Upper lobe of right lung (tissue), 1 donor: ENCODE measurements at places on chromosomes 7 and 10. TPM values are rescaled to one million over a fixed set of nuclear protein-coding genes. Genes with fewer than 3 reads are reported as not detected.

Gene FRMD4A
- 38.3 TPM for total RNA-seq

Gene PKD2L1
- 2.1 TPM for total RNA-seq

Gene OR9A2
- not detected for total RNA-seq

Gene HMX2
- not detected for total RNA-seq

Gene SLC26A5
- total RNA-seq, result 1.9 TPM

Gene CDHR3
- 1.4 TPM for total RNA-seq

Gene SPDYE1
- total RNA-seq, result not detected

Gene KIN
- total RNA-seq, result 11.9 TPM

Gene NEURL1
- total RNA-seq, result 0.64 TPM

Gene PPP1R17
- total RNA-seq, result not detected

Gene PON1
- total RNA-seq, result 0.49 TPM

Gene SDK1
- total RNA-seq, result 10.4 TPM

Gene COL17A1
- total RNA-seq, result 1.5 TPM

Gene ENTPD1
- 64.6 TPM for total RNA-seq

Gene TFEC
- total RNA-seq, result 29.8 TPM

DNA sequence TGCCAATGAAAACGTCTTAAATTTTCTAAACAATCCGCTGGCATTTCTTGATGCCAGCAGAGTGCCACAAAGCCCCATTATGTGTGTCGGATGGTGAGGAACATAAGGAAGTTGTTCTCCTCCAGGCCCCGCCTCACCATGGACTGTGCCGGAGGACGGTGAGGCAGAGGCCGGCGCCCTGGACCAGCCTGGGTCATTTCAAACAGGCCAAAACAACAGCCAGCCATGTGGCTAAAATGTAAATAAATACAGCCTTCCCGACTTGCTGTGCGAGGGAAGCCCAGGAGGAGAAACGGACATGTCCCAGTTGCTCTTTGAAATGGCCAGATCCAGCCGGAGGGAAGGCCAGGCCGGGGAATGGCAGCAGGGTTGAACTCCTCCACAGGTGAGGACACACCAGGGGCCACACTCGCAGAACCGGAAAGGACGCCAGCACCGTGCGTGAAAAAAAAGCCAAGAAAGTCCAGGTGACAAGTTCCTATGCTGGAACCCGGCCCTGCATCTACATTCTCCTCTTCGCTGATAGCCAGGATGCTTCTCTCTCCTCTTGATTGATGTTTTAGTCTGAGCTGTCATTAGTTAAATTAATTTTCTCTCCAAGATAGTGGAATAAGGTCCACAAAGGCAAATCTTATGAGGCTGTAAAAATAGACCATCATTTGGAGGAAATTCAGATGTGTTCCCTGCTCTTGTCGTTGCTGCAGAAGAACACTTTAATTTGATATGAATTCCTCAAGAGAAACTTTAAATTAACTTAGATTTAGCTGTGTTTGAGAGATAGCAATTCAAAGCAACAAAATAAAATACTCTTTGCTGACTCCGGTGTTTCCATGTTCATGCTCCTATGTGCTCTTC lies 64.6 kb downstream of the EBF3 start:
- peaks cover 67% of the 10 kb centered on the region for H3K27me3 ChIP-seq
- no peak overlapping the region for H3K27ac ChIP-seq
- DNase-seq, result no peak
- no peak overlapping the region for H3K4me3 ChIP-seq
- H3K4me1 ChIP-seq, result peaks cover 5% of the 10 kb centered on the region

GRCh38 chr10:11705722-11706121 lies 36.5 kb upstream of the ECHDC3 start:
- DNase-seq, result no peak
- H3K4me3 ChIP-seq, result no peak overlapping the region
- no peaks in the 10 kb centered on the region for H3K36me3 ChIP-seq
- no peak overlapping the region for H3K27ac ChIP-seq

GRCh38 chr10:19654576-19654975 lies 161.7 kb upstream of the PLXDC2 start:
- no peak overlapping the region for H3K4me3 ChIP-seq
- no peak for DNase-seq

DNA sequence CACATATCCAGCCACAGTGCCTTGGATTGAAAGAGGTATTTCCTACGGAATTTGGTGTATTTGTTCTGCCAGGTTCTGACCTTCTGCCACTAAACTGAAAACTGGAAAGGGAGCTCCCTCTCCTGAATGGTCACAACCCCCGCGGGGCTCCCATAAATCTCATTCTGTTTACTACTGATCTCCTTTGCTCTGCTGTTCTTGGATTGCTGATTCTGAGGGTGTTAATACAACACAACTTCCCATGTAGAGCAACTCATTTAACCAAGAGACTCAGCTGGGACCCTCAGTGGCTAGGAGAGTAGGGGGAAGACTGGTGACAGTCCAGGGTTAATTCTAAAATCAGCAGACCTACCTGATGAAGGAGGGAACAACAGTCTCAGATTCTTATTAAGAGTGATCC lies 662.9 kb downstream of the INHBA start:
- H3K4me3 ChIP-seq, result no peak overlapping the region
- DNase-seq, result no peak

GRCh38 chr10:127977357-127978009 lies 70.6 kb downstream of the PTPRE start:
- no peaks in the 10 kb centered on the region for H3K36me3 ChIP-seq
- peak overlapping the region; percentile 72 for H3K27ac ChIP-seq
- H3K4me1 ChIP-seq, result peaks cover 46% of the 10 kb centered on the region
- peak; percentile 80 for DNase-seq

DNA sequence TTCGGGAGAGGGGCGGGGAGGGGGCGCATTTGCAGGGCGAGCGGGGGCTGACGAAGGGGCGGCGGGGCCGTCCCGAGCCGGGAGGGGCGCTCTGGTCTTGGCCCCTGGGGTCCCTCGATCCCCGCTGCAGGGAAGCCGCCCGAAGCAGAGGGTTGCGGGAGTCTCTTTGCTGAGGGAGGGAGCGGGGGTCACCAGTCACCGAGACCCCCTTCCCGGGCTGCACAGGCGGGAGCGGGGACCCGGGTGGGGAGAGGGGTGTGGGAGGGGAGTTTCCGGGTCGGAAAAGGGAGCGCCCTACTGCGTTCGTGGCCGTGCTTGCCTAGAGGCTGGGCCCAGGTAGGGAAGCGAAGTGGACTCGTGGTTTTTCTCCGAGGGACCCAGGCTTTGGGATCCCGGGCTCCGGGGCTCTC lies 422 bp downstream of the AP1S1 start:
- H3K4me3 ChIP-seq, result peak overlapping the region; percentile 83
- peaks cover 8% of the 10 kb centered on the region for H3K4me1 ChIP-seq
- DNase-seq, result no peak

GRCh38 chr7:71775648-71776047 lies 636.5 kb downstream of the CALN1 start:
- DNase-seq, result no peak
- no peaks in the 10 kb centered on the region for H3K36me3 ChIP-seq
- no peak overlapping the region for H3K4me3 ChIP-seq
- no peaks in the 10 kb centered on the region for H3K27me3 ChIP-seq
- H3K27ac ChIP-seq, result no peak overlapping the region

DNA sequence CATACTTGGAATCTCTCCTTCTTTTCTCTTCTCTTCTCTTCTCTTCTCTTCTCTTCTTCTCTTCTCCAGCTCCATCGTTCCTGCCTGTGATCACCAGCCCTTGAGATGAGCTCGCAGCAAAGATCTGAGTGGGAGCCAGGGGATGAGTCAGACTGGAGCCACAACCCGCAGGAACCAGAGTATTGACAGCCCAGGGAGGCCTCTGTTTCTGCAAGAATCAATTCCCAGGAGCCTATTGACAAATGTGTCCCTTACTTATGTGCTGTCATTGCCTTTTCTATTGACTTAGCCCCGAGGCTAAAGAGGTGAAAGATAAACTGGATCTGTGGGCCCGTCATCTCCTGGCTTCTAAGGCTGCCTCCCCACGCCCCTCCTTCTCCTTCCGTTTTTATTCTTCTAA lies 13.1 kb upstream of the HABP2 start:
- H3K4me3 ChIP-seq, result no peak overlapping the region
- no peak for DNase-seq
- H3K27ac ChIP-seq, result no peak overlapping the region
- no peaks in the 10 kb centered on the region for H3K4me1 ChIP-seq

DNA sequence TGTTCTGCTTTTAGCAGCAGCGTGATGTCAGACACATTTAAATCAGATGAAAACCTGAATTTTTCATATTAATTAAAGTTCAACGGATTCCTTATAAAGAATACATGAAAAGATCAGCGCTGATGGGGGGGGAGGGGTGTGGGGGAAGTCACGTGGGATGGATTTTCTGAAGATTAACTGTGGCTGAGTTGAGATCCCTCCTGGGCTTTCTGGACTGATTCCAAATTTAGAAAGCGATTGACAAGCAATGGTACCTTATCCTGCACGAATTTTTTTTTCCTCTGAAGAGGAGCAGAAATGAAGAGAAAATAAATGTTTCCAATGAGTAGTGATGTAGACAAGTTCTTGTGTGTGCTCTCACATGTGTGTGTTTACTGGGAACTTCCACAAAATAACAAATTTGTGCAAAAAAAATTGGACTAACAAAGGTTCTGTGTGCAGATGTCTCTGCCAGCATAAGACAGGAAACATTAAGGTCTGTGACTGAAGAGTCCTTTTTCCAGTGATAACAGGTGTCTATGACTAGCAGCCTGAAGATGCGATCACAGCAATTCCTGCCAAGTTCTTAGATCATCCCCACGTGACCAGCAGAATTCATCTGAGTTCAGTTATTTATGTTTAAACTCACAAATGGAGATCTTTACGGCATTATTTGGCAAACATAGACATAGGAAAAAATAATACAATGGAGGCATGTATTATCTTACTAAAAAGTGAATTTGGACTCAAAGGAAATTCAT lies 585.2 kb upstream of the CELF2 start:
- DNase-seq, result no peak
- no peaks in the 10 kb centered on the region for H3K4me1 ChIP-seq
- H3K4me3 ChIP-seq, result no peak overlapping the region
- no peak overlapping the region for H3K27ac ChIP-seq
- H3K27me3 ChIP-seq, result no peaks in the 10 kb centered on the region
- H3K36me3 ChIP-seq, result no peaks in the 10 kb centered on the region

DNA sequence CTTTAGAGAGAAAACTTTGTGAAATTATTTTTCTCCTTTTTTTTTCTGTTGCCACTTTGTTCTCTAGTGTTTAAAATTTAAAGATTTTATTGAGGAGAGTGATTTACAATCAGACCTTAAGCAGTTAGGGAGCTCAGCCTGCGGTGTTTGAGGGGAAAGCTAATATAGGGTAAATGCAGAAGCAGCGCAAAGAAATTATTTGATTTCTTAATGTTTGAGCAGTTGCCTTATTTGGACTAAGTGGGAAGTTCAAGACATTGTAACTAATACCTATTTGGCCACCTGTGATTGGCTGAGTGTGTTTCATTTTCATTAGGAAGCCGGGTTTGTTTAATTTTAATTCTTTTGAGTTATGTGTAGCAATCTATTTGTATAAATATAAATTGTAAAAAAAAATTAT lies 25.3 kb downstream of the WAC start:
- DNase-seq, result no peak
- peaks cover 52% of the 10 kb centered on the region for H3K4me1 ChIP-seq
- peaks cover 41% of the 10 kb centered on the region for H3K36me3 ChIP-seq
- no peaks in the 10 kb centered on the region for H3K27me3 ChIP-seq

GRCh38 chr7:5428478-5429252 lies 5.0 kb upstream of the TNRC18 start:
- H3K27me3 ChIP-seq, result no peaks in the 10 kb centered on the region
- H3K27ac ChIP-seq, result peak overlapping the region; percentile 98
- peaks cover 26% of the 10 kb centered on the region for H3K4me1 ChIP-seq
- H3K4me3 ChIP-seq, result peak overlapping the region; percentile 83
- DNase-seq, result peak; percentile 79

GRCh38 chr10:119535305-119535704 lies 7.2 kb downstream of the RGS10 start:
- H3K4me1 ChIP-seq, result peaks cover 4% of the 10 kb centered on the region
- H3K36me3 ChIP-seq, result no peaks in the 10 kb centered on the region
- no peak overlapping the region for H3K4me3 ChIP-seq
- no peak overlapping the region for H3K27ac ChIP-seq

GRCh38 chr7:34069676-34070075 lies 164.3 kb downstream of the BMPER start:
- DNase-seq, result no peak
- H3K27me3 ChIP-seq, result no peaks in the 10 kb centered on the region
- no peak overlapping the region for H3K27ac ChIP-seq
- peaks cover 9% of the 10 kb centered on the region for H3K4me1 ChIP-seq
- no peaks in the 10 kb centered on the region for H3K36me3 ChIP-seq

- no peak for DNase-seq
- H3K27ac ChIP-seq, result no peak overlapping the region
- H3K36me3 ChIP-seq, result peaks cover 5% of the 10 kb centered on the region
- H3K4me1 ChIP-seq, result peaks cover 5% of the 10 kb centered on the region
- H3K27me3 ChIP-seq, result no peaks in the 10 kb centered on the region
- H3K4me3 ChIP-seq, result no peak overlapping the region
These were observed 16.8 kb downstream of the OCM2 start for GRCh38 chr7:97973206-97973658.

- no peak overlapping the region for H3K27ac ChIP-seq
- H3K4me3 ChIP-seq, result no peak overlapping the region
- H3K36me3 ChIP-seq, result no peaks in the 10 kb centered on the region
- peaks cover 3% of the 10 kb centered on the region for H3K4me1 ChIP-seq
- H3K27me3 ChIP-seq, result no peaks in the 10 kb centered on the region
- no peak for DNase-seq
These were observed 23.2 kb downstream of the SLC35G1 start for GRCh38 chr10:93917064-93917391.

DNA sequence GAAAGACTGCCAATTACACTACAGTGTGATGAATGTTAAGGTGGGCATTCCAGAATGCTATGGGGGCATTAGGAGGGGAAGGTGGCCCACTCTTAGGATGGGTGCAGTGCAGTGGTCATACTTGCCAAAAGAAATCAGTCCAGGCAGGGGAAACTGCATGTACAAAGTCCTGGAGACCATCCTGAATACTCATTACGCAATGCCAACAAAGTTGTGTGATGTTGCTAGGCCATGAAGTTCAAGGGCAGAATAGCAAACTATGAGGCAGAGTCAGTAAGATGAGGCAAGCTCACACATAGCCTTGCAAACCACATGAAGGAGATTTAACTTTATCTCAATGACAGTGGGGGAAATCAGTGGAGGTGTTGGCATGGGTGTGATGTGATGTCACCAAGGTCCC lies 49.8 kb upstream of the SLC35B4 start:
- H3K4me3 ChIP-seq, result no peak overlapping the region
- H3K4me1 ChIP-seq, result peaks cover 8% of the 10 kb centered on the region
- H3K27me3 ChIP-seq, result no peaks in the 10 kb centered on the region
- H3K27ac ChIP-seq, result no peak overlapping the region

GRCh38 chr10:113485736-113486135 lies 67.1 kb upstream of the HABP2 start:
- H3K4me1 ChIP-seq, result no peaks in the 10 kb centered on the region
- no peaks in the 10 kb centered on the region for H3K27me3 ChIP-seq
- H3K4me3 ChIP-seq, result no peak overlapping the region
- no peak for DNase-seq
- H3K36me3 ChIP-seq, result no peaks in the 10 kb centered on the region

DNA sequence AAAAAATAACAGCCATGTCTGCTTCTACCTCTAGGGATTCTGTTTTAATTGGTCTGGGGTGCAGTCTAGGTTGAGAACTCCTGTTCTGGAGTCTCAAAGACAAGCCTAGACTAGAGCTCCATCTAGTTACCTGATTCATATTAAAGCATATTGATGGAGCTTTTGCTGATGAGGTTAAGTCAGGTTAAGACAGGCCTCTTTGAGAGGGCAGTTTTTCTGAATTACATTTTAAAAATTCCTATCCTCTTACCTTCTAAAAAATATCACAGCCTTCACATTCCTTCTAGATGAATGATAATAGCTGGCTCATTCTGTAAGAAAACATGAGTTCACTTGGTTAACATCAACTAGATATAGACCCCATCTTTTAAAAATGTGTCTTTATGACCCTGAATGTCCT lies 28.9 kb downstream of the MGAM start:
- no peak overlapping the region for H3K4me3 ChIP-seq
- H3K36me3 ChIP-seq, result no peaks in the 10 kb centered on the region
- H3K27ac ChIP-seq, result no peak overlapping the region
- no peaks in the 10 kb centered on the region for H3K4me1 ChIP-seq
- no peaks in the 10 kb centered on the region for H3K27me3 ChIP-seq
